ENCODE measurements at places on chromosomes 1 and 21.

- no peak for DNase-seq
These were observed 23.2 kb downstream of the C1orf94 start for GRCh38 chr1:34199927-34200326.

GRCh38 chr1:113275691-113276090 is 114.6 kb upstream of the MAGI3 start:
- no peak for DNase-seq

GRCh38 chr1:92399076-92399475 is 87.6 kb downstream of the GFI1 start:
- DNase-seq, result no peak

GRCh38 chr1:96749618-96750017 is 28.0 kb downstream of the PTBP2 start:
- no peak for DNase-seq

GRCh38 chr21:46622226-46622625 is 13.2 kb upstream of the PRMT2 start:
- DNase-seq, result no peak

GRCh38 chr1:184480736-184481135 is 93.9 kb downstream of the C1orf21 start:
- no peak for DNase-seq

DNA sequence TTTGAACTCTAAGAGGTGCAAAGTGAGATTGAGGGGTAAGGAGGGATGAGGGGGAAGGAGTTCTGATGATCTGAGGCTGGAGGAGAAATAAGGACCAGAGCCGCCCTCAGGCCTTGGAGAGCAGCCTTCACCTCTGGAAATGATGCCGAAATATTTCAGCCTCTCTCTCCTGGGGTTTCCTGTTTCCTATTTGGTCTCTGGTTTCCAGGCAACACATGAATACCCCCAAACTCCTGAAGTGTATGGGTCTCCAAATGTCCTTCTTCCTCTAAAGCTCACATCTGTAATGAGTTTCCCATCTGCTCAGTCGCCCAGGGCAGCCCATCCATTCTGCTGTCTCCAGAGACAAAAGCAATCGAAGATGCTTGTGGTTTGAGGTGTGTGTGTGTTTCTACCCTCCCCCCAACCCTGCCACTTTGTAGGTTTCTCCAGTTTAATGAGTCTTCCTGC is 52.0 kb upstream of the FAM20B start:
- no peak for DNase-seq

- no peak for DNase-seq
These were observed 161.9 kb upstream of the KCTD3 start for GRCh38 chr1:215405211-215405610.

DNA sequence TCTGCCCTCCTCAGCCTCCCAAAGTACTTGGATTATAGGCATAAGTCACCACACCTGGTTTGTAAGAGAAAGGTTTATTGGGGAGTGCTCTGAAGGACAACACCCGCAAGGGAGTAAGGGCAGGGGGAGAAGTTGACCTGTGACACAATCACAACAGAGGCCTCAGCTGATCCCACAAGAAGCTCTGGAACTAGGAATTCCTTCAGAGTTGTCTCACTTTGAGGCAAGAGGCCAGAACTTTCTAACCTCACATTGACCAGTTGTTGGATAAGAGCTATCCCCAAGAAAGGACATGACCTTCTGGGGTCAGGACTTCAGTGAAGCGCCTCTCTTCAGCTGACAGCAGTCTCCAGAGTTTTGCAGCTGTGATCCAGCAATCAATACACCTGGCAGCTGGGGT is 27.4 kb upstream of the RC3H1 start:
- DNase-seq, result no peak

- no peak for DNase-seq
These were observed 36.2 kb upstream of the LYST start for GRCh38 chr1:235902677-235903542.

DNA sequence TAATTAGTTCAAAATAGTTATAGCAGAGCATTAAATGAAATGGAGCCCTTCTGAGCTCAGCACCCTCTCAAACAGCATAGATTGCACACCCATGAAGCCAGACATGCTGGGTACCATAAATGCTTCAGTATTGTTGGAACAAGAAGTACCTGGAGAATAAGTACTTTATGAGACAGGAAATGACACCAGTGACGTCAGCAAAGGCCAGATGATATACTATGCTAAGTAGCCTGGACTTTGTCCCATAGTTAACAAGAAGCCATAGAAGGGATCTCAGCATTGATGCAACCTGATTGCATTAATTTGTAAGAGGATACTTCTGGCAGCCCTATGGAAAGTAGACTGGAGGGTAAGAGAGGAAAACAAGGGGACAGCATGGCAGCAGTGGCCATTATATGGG is 16.3 kb upstream of the GADD45A start:
- no peak for DNase-seq

GRCh38 chr1:14057640-14058039 is 357.7 kb downstream of the PRDM2 start:
- DNase-seq, result no peak

GRCh38 chr1:13682444-13682843 is 17.5 kb upstream of the PRDM2 start:
- DNase-seq, result no peak

- no peak for DNase-seq
These were observed 56.8 kb upstream of the ABCG1 start for GRCh38 chr21:42161956-42162681.

GRCh38 chr1:193131266-193131860 is 9.5 kb downstream of the CDC73 start:
- no peak for DNase-seq
